NCI-H1048 (cell line): ENCODE measurements at places on chromosomes 4 and X.

- DNase-seq: no peak
Observed at GRCh38 chr4:57053508-57053907, 56.7 kb downstream of the IGFBP7 start.

DNA sequence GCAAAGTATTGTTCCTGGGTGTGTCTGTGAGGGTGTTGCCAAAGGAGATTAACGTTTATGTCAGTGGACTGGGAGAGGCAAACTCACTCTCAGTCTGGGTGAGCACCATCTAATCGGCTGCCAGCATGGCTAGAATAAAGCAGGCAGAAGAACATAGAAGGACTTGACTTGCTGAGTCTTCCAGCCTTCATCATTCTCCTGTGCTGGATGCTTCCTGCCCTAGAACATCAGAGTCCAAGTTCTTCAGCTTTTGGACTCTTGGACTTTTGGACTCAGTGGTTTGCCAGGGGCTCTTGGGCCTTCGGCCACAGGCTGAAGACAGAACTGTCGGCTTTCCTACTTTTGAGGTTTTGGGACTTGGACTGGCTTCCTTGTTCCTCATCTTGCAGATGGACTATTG is 15.3 kb upstream of the ENPP6 start:
- no peak for DNase-seq

DNA sequence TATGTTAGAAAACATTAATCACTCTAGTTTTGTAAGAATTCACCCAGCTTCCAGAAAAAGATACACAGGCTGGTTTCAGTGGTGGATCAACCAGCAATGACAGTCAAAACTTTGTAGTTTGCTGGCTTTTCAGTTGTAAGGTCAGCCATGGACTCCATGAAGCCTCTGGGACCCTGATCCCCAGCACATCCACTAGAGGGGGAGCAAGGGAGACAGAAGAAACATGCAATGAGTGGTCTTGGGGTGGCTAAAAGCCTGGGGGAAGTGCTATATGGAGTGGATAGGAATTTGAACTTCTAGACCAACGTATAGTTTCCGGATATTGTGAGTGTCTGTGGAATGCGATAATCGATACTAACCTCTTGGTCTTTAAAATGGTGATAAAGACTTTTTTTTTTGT is 72.7 kb downstream of the AFF2 start:
- DNase-seq: no peak

DNA sequence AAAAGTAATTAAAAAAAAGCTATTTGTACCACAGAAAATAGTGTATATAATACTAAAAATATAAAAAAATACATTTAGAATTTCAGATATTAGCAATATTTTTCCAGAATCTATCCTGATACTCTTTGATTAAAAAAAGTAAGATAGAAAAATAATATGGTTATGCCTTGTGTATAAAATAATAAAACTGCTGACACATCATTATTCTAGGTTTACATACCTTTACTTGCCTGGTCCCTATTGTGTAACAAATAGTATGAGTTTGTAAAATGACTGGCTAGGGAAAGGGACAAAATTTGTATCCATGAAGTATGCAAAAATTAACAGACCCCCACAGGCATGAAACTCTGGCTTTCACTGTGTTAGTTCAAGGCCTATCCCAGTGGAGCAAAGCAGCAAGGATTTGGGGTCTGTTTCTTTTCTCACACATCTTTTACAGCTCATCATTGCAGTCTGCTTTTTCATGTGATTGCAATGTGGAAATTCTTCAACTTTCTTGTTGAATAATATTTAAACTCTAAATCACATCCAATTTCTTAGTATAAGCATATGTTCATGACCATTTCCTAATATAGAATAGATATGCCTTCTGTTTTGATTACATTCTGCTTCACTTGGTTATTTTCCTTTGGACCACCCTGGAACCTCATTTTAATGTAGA is 136.7 kb upstream of the PCDH18 start:
- no peak for DNase-seq

DNA sequence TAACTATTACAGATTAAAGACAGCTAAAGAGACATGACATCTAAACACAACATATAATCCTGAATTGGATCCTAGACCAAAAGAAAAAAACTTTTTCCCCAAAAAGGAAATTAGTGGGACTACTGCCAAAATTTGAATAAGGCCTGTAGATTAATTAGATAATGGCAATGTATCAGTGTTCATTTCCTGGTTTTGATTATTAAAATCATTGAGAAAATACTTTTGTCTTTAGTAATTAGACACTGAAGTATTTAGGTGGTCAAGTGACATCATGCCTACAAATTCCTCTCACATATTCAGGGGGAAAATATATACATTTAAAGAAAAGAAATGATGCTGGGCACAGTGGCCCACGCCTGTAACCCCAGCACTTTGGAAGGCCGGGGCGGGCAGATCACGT is 10.4 kb upstream of the USO1 start:
- no peak for DNase-seq

GRCh38 chr4:175970724-175971123 is 94.9 kb upstream of the WDR17 start:
- no peak for DNase-seq

DNA sequence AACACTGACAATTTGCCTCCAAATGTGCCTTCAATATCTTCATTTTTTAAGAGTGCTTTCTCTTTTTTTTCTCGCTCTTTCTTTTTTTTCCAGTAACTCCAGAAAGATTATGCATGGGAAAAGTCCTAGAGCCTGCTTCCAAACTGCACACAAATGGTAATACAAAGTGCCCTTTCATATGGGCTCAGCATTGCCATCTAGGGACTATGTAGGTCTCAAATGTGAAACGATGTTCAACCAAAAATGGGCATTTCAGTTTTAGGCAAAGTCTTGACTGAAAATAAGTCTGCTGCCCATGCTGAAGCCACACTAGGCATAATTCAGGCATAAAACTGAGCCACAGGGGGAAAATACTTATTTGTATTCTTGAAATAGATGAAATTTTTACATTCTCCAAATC is 65.6 kb downstream of the SYNPO2 start:
- no peak for DNase-seq

DNA sequence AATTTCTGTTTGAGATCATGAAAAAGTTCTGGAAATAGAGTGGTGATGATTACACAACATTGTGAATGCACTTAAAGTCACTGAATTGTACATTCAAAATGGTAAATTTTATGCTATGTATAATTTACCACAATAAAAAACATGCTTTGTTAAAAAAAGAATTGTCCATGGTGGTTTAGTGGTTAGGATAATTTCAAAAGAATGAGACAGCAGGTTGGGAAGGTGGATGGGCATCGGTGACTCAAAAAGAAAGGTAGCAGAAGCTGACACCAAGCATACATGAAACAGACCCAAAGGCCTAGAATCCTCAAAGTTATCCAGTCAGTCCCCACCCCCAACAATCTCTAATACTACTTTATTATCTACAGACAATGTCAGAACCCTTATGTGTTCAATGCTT is 91.1 kb downstream of the MSN start:
- no peak for DNase-seq

- DNase-seq: no peak
Observed at GRCh38 chrX:31224381-31225012, 152.7 kb upstream of the FTHL17 start.

DNA sequence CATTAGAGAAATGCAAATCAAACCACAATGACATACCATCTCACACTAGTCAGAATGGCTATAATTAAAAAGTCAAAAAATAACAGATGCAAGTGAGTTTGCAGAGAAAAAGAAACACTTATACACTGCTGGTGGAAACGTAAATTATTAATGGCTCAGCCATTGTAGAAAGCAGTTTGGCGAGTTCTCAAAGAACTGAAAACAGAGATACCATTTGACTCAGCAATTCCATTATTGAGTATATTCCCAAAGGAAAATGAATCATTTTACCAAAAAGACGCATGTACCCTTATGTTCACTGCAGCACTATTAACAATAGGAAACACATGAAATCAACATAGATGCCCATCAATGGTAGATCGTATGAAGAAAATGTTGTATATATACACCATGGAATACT is 75.0 kb downstream of the NAA11 start:
- no peak for DNase-seq

- DNase-seq: no peak
Observed at GRCh38 chrX:21305799-21306336, 68.3 kb upstream of the CNKSR2 start.

DNA sequence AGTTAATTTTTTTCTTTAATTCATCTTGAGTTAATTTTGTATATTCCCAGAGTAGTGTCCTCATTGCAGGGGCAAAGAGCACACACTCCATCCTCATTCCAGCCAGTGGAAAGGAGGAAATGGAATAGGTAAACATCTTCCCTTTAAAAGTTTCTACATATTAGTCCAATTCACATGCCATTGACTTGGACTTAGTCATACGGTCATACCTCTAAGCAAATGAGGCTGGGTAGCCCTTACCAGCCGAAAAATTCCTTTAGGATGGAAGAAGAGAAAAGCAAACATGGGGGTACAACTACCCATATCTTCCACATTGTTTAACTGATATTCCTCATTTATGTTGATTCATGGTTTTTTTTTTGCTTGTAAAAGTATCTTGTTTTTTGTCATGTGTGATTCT is 37.4 kb upstream of the NDP start:
- DNase-seq: no peak

GRCh38 chrX:27903960-27904359 is 77.3 kb downstream of the DCAF8L1 start:
- DNase-seq: no peak

GRCh38 chrX:38811515-38812243 is 10.4 kb downstream of the MID1IP1 start:
- DNase-seq: no peak

DNA sequence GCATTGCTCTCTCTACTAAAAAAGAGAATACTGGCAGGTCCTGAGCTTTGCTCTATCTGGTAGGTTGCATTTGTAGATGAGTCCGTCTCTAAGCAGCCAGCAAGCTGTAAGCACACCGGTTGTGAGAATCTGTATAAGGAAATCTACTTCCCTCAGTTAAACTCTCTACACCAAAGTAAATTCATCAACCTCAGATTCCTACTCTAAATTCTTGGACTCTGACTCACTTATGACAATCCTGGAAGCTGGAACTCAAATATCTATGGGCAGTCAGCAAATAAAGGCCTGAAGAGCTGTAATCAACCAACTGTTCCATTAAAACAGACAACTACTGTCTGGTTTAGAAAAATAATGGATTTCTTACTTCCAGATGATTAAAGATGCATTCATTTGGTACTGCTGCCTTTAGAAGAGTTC is 37.9 kb downstream of the FAT1 start:
- DNase-seq: no peak

DNA sequence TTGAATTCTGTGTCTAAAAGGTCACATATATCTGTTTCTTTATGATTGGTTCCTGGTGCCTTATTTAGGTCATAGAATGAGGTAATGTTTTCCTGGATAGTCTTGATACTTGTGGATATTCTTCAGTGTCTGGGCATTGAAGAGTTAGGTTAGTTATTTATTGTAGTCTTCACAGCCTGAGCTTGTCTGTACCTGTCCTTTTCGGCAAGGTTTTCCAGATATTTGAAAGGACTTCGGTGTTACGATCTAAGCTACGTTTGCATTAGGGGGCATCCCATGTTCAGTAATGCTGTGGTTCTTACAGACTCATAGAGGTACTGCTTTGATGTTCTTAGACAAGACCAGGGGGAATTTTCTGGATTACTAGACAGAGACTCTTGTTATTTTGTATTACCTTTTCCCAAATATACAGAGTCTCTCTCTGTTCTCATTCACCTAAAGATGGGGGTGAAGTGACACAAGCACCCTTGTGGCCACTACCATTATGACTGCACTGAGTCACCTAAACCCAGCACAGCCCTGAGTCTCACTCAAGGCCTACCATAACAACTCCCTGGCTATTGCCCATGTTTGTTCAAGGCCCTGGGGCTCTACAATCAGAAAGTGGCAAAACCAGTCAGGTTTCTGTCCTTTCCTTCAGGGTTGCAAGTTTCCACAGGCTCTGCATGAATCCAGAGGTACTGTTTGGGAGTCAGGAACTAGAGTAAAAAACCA is 30.1 kb upstream of the CYSLTR1 start:
- DNase-seq: no peak

DNA sequence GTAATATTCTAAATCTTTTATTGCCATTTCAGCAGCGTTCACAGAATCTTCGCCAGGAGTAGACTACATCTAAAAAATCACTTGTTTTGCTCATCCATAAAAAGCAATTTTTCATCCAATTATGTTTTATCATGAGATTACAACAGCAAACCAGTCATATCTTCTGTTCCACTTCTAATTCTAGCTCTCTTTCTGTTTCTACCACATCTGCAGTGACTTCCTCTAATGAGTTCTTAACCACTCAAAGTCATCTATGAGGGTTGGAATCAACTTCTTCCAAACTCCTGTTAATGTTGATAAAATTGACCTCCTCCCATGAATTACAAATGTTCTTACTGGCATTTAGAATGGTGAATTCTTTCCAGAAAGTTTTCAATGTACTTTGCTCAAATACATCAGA is 174.4 kb upstream of the BRWD3 start:
- DNase-seq: no peak

- DNase-seq: no peak
Observed at GRCh38 chrX:79146640-79147390, 2.3 kb downstream of the GPR174 start.

- peak; percentile 53 for DNase-seq
Observed at GRCh38 chr4:112296949-112297880, at the start of gene ALPK1. ALPK1 (plus strand) TSS chr4:112297369.

- DNase-seq: no peak
Observed at GRCh38 chr4:55169352-55169961, 44.1 kb upstream of the KDR start.

- no peak for DNase-seq
Observed at GRCh38 chr4:25592736-25593135, 62.9 kb upstream of the SLC34A2 start.

GRCh38 chrX:132481449-132481848 is 7.4 kb downstream of the MBNL3 start:
- DNase-seq: no peak

DNA sequence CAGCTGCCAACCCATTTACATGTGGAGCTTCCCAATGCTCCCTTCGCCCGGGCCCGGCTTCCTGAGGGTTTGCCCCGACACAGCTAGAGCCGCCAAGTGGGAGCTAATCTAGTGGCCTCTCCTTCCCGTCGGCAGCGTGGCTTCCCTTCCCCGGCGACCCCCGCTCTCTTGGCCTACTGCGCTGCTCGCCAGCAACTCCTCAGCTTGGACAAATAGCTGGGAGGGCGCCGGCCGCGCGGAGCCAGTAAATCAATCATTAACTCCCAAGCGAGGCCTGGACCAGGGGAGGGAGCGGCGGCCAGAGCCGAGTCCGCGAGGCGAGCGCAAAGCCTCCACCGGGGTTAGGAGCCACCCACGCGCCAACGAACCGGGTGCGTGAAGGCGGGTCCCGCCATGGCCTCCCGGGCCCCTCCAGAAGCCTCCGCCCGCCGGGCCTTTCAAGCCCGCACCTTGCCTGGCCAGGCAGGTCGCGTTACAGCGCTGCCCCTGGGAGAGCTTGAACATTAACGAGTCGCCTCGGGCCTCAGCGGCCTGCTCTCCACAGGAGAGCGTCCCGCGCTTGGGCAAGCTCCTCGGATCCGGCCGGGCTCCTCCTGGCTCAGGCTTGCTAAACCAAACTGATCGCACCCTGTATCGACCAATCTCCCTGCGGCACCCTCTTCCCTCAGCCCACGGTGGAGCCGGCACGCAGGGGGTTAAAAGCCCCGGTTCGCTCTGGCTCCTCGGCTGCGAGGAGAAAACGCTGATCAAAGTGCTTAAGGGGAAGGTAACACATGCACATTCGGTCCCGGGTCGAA is 10.6 kb upstream of the BCOR start:
- no peak for DNase-seq

- DNase-seq: no peak
Observed at GRCh38 chr4:169256856-169257761, 13.6 kb downstream of the SH3RF1 start.
